ENCODE measurements at places on chromosomes 1 and 21. TPM values are rescaled to one million over a fixed set of nuclear protein-coding genes. Genes with fewer than 3 reads are reported as not detected.

DNA sequence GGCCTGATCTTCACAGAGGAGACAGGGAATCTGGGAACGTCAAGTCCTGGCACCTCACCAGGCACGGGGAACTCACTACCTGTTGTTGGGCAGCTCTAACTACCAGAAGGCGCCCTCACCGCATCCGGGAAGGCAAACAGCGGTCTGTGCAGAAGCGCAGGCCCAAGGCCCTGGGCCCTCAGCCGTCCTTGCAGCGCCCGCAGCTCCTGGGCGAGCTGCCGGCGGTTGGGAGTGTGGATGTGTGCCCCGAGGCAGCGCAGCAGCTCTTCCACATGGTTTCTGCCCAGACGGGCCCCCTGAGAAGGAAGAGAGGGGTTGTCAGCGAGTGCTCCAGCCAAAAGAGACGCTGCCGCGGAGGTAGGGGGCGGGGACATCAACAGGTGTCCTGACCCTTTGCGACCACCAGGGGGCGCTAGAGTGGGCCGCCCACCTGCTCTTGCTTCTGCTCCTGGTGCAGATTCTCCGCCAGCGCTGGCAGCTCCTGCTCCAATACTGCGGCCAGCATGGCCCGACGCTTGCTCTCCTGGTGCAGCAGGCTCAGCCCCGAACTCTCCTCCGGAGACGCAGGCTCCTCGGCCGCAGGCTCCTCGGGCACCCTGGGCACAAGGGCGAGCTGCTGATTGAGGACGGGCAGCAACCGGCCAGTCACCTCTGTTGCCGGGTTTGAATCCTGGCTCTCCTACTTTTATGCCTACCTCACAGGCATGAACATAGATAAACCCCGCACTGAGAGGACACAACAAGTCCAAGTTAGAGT is 9.3 kb downstream of the MAP3K6 start:
- DNase-seq: peak; percentile 95

Gene SGIP1
- total RNA-seq: 4.4 TPM

Gene LCE3D
- not detected for total RNA-seq

DNA sequence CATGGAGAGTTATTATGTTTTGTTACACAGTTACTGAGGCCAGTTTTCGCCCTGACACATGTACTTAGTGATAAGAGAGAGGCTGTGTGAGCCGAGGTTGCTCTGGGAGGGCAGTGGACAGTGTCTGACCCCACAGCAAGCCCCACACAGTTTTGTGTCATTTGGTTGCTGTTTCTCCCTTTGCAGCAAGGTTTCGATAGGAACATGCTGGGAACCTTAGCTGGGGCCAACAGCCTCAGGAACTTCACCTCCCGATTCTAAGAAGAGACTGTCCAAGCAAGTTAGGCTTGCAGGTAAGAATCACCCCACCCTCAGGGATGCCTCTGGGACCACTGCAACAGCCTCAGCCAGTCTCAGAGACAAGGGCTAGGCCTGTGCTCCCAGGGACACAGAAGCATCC is 45.3 kb downstream of the PKP1 start:
- no peak for DNase-seq

DNA sequence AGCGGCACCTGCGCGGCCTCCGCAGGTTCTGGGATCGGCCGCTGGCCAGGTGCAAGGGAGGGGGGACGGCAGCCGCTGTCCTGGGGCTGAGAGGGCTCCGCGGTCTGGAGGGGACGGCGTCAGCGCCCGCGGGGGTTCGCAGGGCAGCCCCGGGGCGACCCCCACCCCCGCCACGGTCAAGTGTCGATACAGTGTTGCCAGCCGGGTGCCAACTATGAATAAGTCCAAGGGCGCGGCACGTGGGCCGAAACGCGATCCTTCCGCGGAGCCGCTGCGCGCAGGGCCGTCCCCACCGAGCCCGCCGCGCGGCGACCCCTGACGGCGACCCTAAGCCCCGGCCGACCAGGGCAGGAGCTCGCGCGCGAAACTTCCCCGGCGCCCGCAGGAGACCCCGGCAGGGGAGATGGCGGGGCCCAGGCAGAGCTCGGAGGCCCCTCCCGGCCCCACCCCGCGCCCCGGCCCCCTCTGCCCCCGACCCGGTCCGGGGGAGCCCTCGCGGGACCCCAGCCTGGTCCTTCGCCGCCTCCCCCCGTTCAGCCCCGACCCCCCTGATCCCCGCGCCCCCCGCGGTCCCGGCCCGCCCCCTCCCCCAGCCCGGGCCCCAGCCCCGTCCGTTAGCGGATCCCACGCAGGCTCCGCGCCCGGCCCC is 586 bp upstream of the AGPAT3 start:
- DNase-seq: peak; percentile 84

DNA sequence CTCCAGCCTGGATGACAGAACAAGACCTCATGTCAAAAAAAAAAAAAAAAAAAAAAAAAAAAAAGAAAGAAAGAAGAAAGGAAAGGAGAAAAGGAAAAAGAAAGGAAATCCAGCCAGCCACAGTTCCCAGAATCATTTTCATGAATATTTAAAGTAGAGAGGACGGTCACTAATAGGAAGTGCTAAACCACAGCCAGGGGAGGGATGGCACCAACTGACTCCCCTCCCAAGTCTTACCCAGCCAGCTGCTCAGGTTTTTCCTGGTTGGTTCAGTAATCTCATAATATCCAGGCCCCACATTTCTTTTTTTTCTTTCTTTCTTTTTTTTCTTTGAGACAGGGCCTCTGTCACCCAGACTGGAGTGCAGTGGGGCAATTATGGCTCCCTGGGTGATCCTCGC is 63.9 kb upstream of the AK4 start:
- no peak for DNase-seq

DNA sequence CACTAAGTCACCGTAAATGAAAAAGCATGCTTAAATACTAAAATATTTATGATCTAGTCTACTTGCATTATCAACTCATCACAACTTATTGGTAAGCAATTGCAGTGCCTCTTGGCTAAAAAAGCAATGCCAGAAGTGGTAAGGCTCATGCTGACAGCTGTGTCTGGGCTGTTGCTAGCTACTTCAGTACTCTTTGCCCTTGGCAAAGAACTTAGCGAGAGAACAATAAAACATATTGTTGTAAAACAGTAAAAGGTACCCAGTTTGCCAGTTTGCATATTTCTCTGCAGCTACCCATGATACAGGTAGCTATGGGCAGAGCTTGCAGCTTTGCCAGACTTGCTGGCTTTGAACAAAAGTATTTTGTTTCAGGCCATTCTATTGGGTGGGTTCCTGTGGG is 73.1 kb downstream of the ATP6V1G3 start:
- DNase-seq: no peak

GRCh38 chr1:52530563-52531144 is 22.2 kb downstream of the TUT4 start:
- peak; percentile 45 for DNase-seq

Gene EXO1
- total RNA-seq: 10.0 TPM

Gene LAPTM5
- not detected for total RNA-seq

DNA sequence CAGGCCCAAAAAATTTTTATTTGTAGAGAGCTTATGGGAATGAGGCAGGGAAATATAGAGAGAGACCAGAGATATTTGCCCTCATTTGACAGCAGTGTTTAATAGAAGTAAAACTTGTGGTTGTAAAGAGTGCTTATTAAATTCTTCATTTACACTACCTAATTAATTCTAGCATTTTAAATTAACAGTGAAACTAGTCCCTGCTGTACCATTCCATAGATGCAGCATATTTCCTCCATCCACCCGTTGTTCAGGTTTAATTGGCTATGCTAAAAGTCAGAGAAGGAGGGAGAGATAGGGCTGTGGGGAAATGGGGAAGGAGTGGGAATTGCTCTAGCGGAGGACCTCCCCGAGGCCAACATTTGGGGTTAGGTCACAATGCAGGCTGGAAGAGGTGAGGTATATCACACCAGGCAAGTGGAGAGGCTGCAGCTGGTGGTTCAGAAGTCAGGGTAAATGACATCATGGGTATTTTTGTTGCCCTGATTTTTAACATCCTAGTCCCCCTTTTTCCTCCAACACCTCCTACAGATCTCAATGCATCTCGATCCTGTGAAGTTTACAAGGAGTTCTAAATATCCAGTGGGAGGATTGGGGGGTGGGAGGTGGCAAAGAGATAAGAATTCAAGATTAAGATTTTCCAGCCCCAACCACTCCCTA is 38.6 kb downstream of the ELAVL4 start:
- DNase-seq: no peak

GRCh38 chr21:21955204-21955603 is 957.0 kb downstream of the NCAM2 start:
- DNase-seq: no peak

Gene OPTC
- 0.27 TPM for total RNA-seq

DNA sequence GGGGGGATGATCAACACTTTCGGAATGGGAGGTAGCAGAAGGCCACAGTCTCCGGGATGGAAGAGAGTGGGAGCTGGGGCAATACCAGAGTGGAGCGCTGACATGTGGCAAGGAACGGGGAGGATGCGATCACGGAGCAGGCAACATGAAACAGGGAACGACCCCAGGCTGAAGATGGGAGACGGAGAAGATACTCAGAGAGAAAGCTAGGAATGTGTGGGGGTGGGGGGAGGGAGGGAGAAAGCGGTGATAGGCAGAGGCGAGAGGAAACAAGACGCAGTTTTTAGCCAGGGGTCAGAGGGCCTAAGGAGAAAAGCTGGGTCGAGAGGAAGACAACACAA is 577 bp downstream of the RAB3GAP2 start:
- DNase-seq: no peak

Gene MCOLN2
- total RNA-seq: 0.23 TPM

Gene OR2L2
- total RNA-seq: not detected

- DNase-seq: peak; percentile 66
Measured at GRCh38 chr1:185585770-185586169, 148.4 kb upstream of the HMCN1 start.

DNA sequence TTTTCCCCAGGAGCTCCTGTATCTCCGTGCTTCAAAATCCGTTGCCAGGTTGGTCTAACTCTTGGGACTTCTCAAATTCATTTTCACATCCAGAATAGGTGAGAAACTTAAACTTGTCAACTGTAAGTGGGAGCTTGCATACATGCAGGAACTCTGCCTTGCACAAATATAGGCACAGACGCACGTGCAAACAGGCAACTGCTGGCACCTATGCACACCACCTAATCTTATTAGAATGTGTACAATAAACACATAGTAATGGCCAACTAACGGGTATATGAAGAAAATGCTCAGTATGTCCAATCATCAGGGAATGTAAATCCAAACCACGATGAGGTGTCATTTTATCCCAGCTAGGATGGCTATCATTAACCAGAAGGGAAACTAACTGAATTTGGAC is 22.6 kb upstream of the FCGR2A start:
- DNase-seq: no peak

GRCh38 chr1:157803851-157804250 is 16.1 kb downstream of the FCRL1 start:
- no peak for DNase-seq

DNA sequence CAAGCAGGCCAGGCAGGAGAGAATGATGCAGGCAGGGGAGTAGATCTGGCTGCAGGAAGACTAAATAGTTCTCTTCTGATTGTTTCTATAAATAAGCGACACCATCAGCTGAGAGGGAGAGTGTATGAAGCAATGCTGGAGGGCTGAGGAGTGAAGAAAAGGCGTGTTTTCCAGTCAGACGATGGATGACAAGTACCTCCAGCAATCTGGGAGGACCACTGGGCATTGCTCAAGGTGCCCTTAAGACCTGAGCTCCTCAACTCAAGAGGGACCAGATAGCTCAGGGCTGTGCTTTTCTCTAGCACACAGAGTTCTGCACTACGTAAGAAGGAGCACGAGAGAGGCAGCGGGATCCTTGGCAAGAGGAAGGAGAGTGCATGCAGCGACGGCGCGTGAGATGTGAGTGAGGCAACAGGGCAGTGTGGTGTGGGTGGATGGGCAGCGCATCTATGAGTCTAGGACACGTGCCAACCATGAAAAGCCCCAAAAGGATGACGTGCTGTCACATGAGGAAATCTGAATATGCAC is 36.0 kb downstream of the PABPC4 start:
- DNase-seq: no peak

DNA sequence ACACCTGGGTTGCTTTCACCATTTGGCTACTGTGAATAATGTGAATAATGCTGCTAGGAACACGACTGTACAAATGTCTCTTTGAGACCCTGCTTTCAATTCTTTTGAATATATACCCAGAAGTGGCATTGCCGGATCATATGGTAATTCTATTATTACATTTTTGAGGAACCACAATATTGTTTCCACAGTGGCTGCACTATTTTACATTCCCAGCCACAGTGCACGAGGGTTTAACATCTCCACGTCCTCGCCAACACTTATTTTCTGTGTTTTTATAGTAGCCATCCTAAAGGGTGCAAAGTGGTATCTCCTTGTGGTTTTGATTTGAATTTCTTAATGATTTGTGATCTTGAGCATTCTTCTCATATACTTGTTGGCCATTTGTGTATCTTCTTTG is 15.7 kb downstream of the FHAD1 start:
- no peak for DNase-seq

GRCh38 chr1:23288201-23288600 is 55.9 kb downstream of the HNRNPR start:
- no peak for DNase-seq

DNA sequence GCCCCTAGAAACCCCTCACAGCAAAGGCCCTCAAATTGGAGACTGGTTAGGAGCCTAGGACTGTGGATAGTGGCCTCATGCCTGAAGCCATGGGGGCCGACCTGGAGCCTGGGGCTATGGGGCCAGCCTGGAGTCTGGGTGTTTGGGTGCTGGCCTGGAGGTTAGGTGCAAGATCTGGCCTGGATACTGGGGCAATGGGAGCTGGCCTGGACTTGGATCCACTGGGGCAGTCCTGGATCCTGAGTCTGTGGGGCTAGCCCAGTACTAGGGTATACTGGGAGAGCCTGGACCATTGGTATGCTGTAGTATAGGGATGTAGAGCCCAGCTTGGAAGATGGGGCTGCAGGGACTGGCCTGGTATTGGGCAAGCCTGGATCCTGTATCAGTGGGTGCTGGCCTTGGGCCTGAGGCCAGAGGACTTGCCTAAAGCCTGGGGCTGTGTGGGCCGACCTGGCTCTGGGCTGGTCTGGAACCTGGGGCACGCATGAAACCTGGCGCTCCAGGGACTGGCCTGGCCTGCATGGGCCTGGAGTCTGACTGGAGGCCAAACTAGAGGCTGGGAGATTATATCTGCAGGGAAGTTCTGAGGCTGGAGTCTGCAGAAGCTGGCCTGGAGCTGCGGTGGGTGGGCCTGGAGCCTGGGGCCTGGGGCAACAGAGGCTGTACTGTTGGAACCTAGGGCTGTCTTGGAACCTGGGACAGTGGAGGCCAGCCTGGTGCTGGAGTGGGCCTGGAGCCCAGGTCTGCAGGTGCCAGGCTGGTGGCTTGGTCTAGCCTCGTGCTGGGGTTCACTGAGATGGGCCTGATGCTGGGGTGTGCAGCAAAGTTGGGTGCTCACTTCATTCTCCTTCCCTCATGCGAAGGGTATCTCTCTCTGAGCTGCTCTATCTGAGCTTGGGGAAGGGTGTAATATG is 12.6 kb upstream of the DENND1B start:
- DNase-seq: no peak

Gene LCE1D
- total RNA-seq: not detected

Gene G0S2
- not detected for total RNA-seq

Gene PDC
- not detected for total RNA-seq

- no peak for DNase-seq
Measured at GRCh38 chr1:227562037-227562436, 1.3 kb upstream of the ZNF678 start.

DNA sequence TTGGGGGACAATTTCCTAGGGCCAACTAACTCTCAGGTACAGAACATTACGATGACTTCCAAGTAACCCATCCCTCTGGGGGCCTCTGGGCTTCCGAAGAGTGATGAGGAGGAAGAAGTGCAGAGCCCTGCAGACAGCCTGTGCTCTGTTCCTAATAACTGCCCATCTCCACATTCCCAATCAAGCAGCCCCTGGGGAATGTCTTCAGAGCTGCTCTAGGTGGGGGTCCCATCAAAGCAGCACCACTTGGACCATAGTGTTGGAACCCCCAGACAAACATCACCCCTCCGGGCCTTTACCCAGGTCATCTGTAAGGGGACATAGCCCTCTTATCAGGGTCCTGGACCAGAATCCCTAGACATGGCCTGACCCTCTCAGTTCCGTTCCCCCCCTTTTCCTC is 357.3 kb downstream of the NPHP4 start:
- DNase-seq: no peak

Data from endodermal cell (in vitro differentiated cells).